ENCODE measurements at places on chromosomes 6 and 20.
A peak's percentile ranks its signal among the peaks of the same experiment; 100 is the strongest.

DNA sequence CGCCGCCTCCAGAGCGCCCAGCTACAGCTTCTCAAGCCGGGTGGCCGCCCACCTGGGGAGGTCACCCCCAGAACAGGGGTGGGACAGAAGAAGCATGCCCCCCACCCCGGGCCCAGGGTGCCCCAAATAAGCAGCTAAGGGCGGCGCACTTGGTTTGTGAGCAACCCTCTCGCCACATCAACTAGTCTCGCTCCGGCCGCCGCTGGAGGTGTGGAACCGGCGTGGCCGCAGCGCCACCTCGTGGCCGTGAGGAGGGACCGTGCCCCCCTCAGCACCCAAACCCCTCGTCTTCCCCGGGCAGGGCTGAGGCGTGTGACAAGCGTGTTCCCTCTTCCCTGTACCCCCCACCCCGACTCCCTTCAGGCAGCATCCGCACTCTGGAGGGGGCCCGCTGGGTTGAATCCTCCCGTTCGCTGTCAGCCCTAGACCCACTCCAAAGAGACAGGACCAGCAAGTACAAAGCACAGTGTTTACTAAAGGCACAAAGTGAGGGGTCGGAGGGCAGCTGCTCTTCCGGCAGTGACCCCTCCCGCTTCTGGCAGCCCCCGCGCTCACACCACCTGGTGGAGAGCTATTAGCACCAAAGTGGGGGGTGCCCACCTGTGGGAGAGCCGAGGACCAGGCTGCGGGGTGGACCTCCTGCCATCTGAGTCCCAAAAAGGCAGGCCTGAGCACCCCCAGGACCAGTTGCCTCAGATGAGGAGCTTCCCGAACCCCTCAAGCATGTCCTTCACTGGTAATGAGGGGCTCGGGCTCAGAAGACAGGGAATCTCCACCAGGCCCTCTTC is 45.4 kb downstream of the MDFI start:
- peak; percentile 63 for DNase-seq

- DNase-seq = no peak
Observed at GRCh38 chr20:9392892-9393857, 121.2 kb upstream of the LAMP5 start.

GRCh38 chr20:37803438-37804307 is 99.3 kb upstream of the VSTM2L start:
- no peak for DNase-seq

- DNase-seq = no peak
Observed at GRCh38 chr6:144394210-144394609, 109.1 kb downstream of the UTRN start.

DNA sequence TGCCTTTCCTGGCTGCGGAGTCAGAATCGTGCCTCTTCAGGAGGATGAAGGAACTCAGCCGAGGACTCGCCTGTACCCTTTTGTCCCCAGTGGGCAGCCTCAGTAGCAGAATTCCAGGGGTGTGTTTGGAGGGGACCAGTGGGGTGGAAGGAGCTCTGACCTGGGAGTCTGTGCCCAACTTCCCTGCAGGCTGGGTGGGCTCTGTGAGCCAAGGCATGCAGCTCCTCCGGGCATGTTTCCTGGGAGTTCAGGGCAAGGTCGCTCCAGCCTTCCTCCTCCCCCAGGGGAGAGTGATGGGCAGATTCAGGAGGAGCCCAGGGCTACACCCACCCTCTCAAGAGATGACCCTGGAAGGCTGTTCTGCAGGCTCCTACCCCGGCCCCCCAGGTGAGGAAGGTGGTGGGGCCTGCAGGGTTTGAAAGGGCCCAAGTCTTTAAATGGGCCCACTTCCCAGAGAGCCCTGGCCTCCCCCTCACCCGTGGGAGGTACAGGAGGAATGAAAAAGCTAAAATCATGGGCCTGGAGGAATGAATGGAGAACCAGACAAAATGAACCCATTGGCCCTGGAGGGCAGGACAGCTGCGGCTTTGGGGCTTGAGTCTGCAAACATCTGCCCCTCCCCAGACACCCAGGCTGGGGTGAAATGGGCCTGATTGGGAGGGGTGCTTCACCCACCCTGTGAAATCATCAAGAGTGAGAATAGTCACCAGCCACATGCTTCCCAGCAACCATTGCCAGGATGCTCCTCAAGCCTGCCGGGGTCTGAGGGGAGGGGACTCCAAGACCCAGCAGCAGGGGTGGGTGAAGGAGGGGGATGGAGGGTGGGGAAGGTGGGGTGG is 77.6 kb upstream of the PMEPA1 start:
- no peak for DNase-seq

DNA sequence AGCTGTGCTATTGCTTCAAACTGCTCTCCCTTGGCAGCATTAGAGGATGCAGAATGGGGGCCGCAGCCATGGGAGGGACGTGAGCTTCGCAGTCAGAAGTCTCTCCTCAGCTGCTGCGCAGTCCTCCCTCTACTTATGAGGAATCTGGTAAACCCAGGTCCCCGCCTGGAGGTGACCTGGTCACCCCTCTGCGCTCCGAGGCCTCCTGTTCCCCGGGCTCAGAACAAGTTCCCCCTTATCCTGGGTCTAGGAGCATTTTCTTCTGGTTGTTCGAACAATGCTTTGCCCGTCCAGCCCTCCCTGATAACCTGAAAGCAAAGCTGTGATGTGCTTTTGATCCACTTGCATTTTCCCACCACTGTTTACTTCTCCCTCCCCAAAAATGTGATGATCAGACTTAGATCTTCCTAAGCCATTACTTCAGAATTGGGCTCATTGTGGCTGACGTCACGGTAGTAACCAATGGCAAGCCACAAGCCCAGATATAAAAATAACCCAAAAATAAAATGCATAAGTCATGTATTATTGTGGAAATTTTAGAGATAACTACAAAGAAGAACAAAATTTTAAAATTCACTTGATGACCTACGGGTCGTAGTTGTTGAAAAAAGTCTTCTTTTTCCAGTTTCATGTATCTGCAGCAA is 80.7 kb downstream of the SERAC1 start:
- DNase-seq = no peak

DNA sequence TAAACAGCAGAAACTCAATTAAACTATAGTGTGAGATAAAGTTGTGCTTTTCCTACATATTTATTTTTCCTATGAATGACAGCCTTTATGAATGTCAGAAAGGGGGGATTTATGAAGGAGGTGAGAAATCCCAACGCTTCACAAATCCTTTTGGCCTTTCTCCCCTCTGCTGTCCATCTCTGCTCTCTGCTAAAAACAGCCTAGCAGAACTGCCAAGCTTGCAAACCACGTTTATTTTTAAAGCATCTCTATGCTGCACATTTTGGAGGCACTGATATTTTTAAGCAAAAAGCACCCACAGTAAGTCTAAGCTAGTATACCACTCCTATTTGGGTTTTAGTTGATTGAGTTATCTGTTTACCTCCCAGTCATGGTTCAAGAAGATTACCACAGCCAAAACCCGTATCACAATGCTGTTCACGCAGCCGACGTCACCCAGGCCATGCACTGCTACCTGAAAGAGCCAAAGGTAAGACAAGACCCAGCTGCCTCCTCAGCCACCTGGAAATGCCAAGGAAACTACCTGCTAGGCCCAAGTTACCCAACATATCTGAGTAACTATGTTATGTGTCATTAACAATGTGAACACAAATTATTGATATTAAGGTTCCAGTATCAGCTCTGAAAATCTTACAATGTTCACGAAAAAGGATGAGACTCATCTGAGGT is 96.3 kb downstream of the MTFR2 start:
- DNase-seq = no peak

DNA sequence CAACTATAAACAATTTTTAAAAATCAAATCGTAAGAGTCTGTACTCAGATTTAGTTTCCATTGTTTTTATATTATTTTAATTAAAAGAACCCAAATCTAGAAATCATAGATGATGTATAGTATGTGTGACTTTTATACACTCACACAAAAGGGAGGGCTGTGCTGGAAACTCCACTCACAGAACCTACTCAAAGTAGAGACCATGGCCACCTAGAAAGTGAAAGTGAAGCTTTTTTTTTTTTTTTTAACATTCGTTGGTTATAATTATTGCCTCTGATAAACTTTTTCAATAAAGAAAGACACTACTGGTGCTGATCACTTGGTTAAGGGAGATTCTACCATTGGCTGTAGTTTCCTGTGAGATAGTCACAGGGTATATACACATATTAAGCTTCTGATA is 37.9 kb upstream of the PRL start:
- DNase-seq = no peak

DNA sequence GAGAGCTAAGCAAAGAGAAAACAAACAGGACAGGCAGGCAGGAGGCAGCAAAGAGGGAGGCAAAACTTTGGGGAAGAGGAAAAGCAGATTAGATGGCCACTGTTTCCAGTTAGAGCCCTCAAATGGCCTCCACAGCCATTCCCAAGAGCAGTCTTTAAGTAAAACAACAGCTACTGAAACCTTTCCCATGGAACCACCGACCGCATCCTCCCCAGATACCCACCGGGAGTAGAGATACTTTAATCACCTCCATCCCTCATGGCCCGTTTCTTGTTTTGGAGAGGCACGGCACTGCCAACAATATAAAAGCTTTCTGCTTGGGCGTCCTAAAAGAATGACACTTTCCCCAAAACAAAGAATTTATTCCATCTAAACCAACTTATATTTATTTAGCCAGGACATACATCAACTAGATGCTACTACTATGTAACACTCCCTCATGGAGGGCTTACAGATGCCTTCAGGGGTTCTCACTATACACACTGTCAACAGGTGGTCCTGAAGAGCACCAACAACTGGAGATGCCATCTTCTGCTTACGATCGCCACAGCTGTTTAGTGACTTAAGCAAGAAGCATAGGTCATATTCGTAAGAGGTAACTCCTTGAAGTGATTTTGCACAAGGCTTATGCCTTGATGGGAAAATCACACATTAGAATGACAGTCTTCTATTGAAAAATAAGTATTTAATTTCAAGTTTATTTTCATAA is 43.4 kb downstream of the CNKSR3 start:
- no peak for DNase-seq

- DNase-seq = no peak
Observed at GRCh38 chr20:56527521-56527920, 3.0 kb downstream of the FAM209A start.

DNA sequence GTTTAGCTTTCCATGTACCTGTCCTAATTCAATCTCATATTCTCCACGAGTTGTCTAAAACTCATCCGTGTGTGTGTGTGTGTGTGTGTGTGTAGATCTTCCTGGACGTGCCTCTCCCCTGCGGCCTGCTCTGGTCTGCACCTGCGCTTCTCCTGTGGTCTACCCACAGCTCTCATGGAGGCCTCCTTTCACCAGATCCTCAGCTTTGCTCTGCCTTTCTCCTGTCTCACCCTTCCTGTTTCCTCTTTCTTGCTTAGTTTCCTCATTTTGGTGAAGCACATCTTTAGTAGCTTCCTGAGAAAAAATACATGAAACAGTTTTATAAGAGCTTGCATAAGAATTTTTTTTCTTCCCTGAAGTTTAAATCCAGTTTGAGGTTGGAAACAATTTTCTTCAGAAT is 18.1 kb downstream of the SLX4IP start:
- DNase-seq = no peak

GRCh38 chr20:1422753-1423152 is 29.9 kb upstream of the FKBP1A start:
- DNase-seq = no peak

GRCh38 chr6:138430361-138431145 is 26.5 kb downstream of the HEBP2 start:
- no peak for DNase-seq

- DNase-seq = no peak
Observed at GRCh38 chr6:81253821-81254220, 498.7 kb downstream of the TENT5A start.

DNA sequence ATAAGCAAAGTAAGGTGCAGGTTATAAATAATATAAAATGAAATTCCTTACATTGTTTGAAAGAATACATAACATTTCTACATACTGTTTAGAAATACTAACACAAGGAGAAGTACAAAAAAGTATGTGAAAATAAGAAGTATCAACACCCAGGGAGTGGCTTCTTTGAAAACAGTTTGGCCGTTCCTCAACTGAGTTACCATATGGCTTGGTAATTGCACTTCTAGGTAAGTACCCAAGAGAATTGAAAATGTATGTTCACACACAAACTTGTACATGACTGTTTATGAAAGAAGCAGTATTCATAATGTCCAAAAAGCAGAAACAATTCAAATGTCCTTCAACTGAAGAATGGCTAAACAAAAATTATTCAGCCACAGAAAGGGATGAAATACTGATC is 30.7 kb downstream of the PAK5 start:
- DNase-seq = no peak

DNA sequence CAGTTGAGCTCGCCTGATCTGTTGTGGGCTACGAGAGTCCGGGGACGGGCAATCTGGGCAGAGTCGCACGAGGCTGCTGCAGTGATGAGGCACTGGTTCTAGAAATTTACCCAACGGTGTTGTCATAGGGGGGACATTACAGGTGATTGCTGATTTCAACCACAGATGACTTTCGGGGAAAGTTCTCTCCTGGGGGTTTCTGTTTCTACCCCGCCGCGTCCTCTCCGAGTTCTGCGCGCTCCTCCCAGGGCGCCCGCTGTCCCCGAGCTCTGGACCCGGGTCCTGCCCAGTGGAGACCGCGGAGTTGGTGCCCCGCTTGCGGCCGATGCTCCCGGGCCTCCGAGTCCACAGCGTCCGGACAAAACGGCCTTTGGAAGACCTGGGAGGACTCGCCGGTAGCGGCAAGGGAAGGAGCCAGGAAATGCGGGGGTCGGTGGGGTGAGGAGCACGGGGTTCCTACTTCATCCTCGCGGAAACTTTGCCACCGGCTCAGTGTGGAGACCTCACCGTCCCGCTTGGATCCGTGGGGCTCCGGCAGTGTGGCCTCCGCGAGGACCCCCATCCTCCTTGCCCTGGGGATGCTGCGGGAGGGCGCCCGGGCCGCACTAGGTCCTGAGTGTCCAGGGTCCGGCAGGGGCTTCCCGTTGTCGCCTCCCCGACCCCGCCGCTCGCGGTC is 12.3 kb upstream of the RAET1L start:
- DNase-seq = no peak

DNA sequence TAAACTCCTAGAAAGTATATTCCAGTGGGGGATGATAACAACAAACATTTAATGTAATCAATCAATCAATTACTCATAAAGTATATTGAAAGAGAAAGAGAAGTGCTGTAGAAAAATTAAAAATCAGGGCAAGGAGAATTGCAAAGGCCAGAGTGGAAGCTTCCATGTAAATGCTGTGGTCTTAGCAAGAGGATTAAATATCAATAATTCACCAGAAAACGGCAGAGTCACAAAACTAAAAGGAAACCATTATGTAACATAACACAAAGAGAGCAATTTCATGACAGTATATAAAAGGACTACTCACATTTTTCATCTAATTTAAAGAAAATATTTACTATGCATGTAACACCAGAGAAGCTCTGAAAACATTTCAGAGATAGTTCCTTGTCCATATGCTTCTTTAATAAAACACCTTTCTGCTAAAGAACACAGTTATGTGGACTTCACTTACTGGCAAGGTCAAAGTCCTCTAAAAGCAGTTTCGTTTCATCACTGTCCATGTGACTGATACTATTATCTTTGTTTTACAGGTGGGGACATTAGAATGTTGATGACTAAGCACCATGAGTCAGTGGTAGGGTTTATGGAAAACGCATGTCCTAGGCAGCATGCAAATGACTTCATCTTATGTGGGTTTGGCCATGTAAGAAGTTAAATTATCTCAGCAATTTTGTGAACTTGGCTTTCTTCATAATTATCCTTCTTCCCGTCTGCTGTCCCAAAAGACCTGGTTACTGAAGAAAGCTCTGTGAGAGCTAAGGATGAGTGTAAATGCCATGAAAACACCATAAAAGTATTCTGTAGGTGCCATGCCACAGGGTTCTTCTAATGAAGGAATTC is 185.8 kb upstream of the TENT5A start:
- peak; percentile 60 for DNase-seq

Data from hematopoietic multipotent progenitor cell treated with erythropoietin and hydrocortisone succinate and interleukin-3 and kit ligand, for 15 days (in vitro differentiated cells).